ENCODE measurements at places on chromosomes 6 and 20. TPM values are rescaled to one million over a fixed set of nuclear protein-coding genes. Genes with fewer than 3 reads are reported as not detected.

DNA sequence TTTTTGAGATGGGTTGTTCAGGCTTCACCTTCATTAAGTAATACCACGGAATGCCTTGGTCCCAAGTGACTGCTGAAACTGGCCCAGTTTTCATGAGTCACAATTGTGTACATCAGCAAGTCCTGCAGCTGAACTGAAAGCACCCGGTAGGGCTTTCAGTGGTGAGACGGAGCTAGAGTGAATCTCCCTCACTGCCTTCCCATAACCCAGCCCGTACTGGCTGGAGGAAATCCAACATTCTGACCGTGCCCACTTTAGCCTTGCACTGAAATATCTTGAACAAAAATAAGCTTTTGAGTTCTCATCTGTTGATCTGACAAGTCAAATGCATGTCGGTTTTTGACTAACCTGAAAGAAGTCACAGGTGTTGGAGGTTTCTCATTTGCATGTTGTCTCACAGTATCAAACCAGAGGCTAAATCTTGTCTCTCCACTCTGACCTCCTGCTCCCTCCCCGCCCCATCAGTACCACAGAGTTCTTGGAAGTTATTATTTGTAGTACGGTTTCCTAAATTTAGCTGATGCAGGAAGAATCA is 35.9 kb downstream of the DUSP22 start:
- peak; percentile 30 for DNase-seq

DNA sequence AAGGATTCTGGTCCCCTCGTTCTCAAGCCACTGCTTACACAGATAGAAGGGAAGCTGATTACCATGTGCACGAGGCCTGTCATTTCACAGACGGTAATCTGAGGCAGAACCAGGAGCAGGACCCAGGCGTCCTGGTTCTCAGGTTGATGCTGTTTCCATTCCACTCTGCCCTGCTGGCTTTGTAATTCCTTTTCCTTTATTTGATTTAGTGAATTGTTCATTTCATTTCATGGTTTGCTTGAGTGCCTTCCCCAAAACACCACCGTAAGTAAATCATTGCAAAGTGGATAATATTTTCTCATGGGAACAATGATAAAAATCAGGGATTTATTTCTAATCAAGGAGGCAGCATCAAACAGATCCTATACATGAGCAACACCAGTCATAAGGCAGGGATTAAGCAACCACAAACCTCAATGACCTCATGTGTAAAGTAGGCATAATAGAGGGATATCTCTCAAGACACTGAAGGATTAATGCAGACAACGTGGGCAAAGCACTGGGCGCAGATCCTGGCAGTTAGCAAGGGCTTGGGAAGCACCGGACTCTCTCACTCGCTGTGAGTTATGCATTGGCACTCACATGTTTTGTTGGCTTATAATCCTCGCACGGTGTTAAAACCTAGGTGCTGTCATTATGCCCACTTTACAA is 229.5 kb upstream of the FOXQ1 start:
- no peak for DNase-seq

- DNase-seq = no peak
Measured at GRCh38 chr6:36375644-36376155, 11.8 kb downstream of the ETV7 start.

DNA sequence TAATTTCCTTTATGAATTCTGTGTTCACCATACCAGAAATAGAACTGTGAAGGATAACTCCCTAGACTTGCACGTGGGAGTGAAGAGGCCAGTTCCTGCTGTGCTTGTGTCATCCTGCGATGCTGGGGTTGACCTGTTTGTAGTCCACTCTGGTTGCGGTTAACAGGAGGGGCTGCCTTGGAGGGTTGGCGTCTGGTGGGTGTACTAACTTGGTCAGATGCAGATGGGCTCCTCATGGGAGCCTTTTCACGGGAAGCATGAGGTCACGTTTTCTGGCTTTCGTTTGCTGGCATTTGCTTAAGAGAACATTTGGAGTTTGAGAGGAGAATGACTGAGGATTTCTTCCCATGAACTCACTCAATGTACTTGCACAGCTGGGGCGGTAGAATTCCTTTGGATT is 41.2 kb downstream of the IGF2R start:
- no peak for DNase-seq

GRCh38 chr20:37797669-37798175 is 103.9 kb downstream of the CTNNBL1 start:
- DNase-seq = no peak

- no peak for DNase-seq
Measured at GRCh38 chr20:59750209-59750840, 146.0 kb downstream of the PHACTR3 start.

GRCh38 chr6:44538807-44539201 is 151.3 kb downstream of the CDC5L start:
- no peak for DNase-seq

- DNase-seq = no peak
Measured at GRCh38 chr6:12729467-12729866, 12.9 kb downstream of the PHACTR1 start.

- DNase-seq = no peak
Measured at GRCh38 chr6:100573166-100573565, 108.4 kb upstream of the SIM1 start.

- no peak for DNase-seq
Measured at GRCh38 chr6:154474648-154475428, 35.6 kb downstream of the CNKSR3 start.

- no peak for DNase-seq
Measured at GRCh38 chr6:45843848-45844521, 171.7 kb downstream of the CLIC5 start.

DNA sequence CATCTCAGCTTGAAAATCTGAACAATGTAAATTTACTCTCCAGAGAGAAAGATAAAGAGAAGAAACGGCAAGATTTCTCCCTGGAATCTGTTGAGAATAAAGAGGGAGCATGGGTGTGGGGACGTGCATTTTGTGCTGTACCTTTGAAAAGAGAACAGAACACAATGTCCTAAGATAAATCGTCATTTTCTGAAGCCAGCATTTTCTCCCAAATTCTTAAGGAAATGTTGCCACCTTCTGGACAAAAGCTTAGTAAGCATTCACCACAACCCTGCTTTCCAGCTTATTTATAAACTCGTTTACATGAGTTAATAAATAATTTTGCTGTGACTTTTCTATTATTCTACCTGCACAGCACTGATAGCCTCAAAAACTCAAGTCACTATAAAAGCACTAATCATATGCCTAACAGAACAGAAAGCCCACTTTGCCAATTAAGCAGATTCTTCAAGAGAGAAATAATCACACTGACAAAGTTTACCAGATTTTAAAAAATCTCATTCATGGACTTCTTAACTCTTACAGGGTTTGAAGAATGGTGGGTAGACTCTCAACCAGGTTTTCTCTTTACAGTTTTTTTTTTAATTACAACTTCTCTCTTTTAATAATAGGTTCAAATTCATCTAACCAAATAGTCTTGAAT is 155.8 kb downstream of the MBOAT1 start:
- no peak for DNase-seq

- DNase-seq = no peak
Measured at GRCh38 chr6:55130806-55131324, 43.5 kb upstream of the HCRTR2 start.

DNA sequence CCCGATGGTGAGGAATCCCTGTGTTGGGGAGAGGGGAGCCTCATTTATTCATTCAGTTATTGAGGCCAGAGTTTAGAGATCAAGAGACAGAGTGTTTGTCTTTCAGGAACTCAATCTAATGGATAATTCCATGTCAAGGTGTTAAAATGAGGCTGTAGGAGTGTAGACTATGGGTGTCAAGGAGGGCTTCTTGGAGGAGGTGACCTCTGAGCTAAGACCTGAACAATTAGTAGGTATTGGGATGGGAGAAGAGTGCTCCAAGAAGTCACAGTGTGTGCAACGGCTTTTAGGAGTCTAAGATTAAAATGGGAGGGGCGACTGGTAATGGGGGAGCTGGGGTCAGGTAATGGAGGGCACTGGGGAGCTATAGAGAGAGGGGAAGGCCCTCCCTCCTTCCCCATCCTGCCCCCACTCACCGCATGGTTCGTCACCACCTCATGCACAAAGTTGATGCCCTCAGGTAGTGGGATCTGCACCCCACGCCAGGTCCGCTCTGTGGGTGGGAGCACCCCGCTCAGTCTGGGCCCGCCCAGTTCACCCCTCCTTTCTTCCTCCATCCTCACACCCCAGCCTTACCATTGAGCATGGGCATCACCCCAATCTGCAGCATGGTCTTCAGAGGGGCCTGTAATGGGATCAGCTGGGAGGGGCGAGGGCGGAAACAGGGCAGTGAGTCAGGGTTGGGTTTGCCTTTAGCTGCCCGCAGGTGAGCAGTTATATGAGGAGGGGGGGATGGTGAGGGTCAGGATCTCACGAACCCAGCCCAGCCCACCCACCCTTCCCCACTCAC is 8.1 kb downstream of the CTSA start:
- no peak for DNase-seq

DNA sequence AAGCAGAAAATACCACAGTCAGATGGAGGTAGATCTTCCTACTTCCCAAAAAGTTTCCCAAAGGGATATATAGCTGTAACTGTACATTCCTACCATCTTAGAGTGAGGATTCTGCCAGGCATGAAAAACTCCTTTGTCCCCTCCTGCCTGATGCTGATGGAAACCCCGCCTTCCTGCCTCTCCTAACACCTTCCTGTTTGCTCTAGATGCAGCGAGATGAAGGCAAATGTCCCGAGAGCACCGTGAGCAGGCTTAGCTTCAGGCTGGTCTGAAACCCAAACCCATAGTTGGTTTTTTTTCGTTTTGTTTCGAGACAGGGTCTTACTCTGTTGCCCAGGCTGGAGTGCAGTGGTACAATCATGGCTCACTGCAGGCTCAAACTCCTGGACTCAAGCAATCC is 55.6 kb downstream of the MYB start:
- no peak for DNase-seq

DNA sequence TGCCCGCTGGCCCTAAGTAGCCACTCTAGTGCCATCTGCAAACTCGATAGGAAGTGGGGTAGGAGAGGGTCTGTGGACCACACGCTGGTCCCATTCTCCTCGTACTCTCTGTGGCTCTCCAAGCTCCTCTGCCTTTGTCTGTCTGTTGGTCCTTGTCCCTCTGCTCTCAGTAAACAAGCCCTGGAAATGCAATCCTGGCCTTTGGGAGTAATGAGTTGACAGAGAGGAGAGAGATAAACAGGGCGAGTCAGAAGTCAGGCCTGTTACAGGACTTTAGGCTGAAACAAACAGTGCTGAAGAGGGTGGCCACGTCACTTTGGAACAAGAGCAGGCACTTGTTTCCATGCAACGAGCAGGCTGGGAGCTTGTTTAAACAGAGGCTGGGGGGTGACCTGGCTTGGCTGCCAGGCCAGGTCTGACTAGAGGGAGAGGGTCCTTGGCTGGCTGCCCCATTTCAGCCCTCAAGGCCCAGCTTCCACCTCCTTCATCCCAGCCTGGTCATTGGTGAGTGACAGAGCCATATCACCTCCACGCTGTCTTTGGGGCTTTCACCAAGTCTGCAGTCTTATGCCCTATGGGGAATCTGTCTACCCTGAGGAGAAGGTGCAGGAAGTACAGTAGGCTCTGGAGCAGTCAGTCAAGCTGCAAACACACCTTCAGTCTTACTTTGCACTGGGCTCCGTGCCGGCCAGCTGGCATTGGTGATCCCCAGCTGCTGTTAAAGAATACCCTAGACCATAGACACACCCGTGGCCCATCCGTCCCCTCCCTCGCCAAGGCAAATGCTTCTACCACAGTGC is 22.6 kb downstream of the FOXP4 start:
- DNase-seq = no peak

DNA sequence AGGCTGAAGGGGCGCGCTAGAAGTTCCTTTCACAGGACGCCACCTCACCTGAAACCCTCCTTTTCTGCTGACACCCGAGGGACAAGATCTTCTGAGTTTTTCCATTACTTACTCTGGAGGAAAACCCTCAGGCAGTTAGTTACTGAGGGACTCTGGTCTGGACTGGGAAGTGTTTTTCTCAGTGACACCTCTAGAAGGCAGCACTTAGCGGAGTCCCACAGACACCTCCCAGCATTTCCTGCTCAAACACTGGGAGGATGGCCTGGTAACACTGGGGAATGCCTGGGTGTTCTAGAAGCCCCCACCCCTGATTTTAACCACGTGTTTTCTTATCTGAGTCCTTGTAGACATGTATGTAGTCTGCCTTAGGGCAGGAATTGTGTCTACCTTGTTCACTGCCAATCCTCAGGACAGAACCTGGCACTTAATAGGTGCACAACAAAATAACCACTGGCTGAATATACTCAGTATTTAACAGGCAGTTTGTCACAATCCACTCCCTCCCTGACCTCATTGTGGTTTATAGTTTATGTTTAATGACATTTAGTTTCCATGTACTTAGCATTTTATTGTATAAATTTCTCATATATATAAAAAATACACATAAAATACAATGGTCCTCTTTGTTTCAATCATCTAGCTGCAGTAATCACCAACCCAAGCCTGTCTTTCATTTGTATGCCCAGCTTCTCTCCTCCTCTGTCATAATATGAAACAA is 4.8 kb downstream of the GSTA3 start:
- DNase-seq = peak; percentile 8

DNA sequence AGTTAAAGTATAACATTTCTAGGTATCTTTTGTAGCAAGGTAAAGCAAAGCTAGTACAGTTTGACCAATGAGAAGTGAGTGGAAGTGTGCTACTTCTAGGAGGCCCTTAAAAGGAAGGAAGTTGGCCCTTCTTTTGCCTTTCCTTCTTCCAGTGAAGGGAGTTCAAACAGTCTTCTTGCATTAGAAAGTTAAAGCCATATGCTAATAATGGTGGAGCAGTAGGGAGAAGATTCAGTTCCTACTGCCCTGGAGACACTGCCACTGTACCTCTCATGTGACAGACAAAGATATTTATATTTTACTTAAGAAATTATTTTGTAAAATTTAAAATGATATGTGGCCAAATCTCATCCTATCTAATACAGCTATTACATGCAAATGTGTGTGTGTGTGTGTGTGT is 26.0 kb upstream of the RCAN2 start:
- DNase-seq = no peak

DNA sequence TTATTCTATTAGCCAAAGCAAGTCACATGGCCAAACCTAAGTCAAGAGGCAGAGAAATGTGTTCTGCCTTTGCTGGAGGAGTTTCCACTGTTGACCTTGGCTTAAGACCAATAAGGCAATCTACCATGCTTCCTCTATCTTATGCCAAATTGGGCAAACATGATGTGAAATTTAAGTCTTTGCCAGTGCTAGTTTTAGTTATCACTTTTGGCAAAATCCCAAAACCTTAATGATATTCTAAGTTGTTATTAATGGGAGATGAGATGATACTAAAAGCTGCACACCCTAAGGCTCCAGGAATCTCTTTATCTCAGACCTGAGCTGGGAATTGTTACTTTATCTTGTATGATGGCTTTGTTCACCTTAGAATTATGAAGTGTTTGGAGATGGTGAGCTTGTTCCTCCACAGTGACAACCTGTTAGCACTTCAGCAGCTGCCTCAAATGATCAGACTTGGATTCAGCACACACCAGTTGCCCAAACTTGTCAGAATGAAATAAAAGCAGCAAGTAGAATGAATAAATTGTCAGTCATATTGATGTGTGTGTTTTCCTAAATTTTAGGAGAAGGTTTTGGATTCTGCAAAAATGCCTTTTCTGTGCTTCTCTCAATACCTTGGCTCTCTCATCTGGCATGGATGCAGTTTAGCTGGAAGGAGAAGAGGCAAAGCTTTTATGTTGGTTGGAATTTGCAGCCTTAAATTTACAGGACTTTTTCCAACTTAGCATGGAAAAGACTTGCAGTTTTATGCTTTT is 49.3 kb downstream of the RIN2 start:
- DNase-seq = no peak

The RIPPLY2 gene
- total RNA-seq = not detected

The WFDC5 gene
- not detected for total RNA-seq

The CTAGE9 gene
- not detected for total RNA-seq

The PRKN gene
- total RNA-seq = 1.2 TPM

The SNPH gene
- total RNA-seq = 4.1 TPM

The SLC22A16 gene
- total RNA-seq = not detected

The KIF6 gene
- 0.14 TPM for total RNA-seq

The VSX1 gene
- total RNA-seq = not detected

Data from activated CD8-positive, alpha-beta T cell treated with anti-CD3 and anti-CD28 coated beads for 36 hours (primary cell).